Neural progenitor cell (in vitro differentiated cells): ENCODE measurements at places on chromosomes 3 and 15. TPM values are rescaled to one million over a fixed set of nuclear protein-coding genes. Genes with fewer than 3 reads are reported as not detected.

GRCh38 chr3:38283810-38284755 is 2.0 kb downstream of the SLC22A14 start:
- DNase-seq: no peak

GRCh38 chr3:104742044-104742443 is 624.7 kb upstream of the ALCAM start:
- no peak for DNase-seq

DNA sequence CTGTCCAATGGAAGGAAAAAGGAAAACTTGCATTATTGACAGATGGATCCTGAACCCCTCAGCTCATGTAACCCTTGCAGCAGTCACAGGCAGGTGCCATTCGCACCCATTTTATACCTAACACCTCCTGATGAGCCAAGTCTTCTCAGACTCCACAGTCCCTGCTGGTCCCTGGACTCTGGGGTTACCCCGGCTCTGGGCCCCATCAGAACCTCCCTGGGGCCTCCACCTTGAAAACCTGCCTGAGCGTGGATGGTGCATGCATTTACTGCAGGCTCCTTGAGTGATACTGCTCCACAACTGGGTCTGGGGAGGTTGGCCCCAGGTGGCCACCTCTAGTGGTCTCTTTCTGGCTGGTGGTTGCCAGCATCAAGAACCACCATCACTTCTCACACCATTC is 15.9 kb upstream of the DOCK3 start:
- DNase-seq: no peak

DNA sequence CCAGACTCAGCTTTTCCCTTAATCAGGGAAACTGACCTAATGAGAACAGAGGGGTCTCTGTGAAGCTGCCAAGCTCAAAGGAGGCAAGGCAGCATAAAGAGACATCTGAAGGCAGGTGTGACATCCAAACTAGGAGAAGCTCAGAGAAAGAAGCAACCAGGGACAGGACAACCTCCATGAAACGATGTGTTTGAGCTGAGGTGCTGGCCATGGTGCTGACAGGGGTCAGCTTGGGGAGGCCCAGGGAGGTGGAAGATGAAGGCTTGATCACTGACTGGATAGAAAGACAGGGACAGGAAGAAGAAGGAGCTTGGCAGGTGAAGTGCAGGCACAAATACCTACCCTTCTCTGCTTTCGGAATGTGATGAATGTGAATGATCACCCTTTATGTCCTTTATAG is 179.5 kb upstream of the NSMCE3 start:
- DNase-seq: peak; percentile 65

DNA sequence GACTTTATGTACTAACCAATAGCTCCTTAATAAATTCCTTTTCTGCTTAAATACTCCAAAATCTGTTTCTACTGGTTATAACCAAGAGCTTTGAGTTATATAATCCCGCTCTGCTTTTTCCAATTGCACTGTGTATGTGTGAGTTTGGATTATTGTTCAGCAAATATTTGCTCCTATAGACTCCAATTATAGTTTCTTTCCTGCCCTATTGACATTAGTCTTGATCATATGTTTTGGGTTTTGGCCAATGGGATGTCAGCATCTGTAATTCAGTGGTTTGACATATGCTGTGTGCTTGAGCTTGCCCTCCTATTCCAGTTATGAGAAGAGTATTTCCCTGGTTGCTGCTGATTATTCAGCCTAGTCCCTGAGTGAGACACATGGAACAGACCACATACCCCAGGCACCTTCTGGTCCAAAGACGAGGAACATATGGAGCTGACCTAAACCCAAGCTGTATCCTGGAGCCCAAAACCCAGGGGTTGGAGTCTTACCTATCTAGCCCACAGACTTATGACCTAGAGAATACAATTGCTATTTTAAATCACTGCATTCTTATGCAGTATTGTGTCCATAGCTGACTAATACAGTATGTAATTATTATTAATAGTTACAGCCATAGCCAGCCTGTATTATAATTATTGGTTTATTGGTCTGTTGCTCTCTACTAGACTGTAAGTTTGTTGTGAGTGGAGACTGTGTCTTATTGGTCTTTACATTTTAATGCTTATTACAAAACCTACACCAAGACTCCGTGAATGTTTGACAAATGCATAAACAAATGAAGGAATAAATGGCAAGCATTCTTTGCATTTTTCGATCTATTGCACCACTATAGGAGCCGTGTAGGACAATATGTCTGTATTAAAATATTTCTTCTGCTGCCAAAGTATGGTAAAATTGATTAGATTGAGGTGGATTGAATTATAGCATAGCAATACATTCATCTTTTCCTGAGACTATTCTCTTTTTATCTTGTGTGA is 11.7 kb upstream of the ZNF280D start:
- no peak for DNase-seq

DNA sequence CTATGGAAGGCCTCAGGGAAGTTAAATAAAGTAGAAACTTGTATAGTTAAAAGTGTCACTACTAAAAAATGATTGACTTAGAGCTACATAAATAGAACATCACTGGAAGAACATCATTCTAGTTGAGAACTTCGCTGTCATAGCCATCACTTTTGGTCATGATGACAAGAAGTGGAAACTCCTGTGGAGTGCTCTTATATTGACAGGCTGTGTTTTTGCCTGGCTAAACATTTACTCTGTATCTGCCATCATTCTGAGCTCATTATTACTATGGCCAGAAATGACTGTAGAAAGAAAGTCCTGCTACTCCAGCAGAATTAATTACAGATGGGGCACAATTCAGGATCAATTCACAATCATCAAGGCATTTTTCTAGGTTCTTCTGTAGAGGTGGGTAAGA is 165.1 kb upstream of the GOLIM4 start:
- no peak for DNase-seq

DNA sequence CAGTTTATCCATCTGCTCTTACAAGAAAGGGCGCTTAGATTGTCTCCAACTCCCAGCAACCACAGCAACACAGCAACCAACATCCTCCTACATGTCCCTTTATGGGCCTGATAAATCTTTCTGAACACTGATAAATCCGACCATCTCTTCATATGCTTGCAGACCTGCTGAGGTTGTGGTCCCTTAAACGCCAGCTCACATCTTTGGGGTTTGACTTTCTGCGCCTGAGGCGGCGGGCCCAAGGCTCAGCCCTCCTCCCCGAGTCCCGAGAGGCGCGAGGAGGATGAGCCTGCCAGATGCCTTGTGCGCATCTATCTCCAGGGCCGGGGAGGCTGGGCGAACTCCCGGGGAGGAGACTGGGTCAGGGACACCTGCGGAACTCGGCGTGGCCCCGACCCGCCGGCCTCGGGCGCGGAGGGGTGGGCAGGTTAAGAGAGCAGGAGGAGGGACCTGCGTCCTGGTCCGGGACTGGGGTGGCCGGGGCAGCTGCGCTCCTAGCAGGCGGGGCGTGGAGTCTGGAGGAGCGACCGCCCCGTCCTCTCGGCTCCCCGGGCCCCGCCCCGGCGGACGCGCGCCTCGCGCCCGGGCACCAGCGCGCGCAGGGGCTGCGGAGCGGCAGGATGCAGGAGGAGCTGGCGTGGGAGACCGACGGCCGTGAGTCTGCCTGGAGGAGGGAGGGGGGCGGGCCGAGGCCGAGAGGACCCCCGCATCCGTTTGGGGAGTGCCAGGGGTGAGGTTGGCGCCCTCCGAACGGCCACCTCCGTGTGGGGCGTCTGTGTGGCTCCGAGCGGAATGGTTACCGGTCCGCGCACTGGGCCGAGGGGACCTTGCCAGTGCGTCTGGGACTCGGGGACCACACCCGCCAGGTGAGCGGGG is at the start of gene ANKDD1A:
TSS of gene ANKDD1A (plus strand) at position 592 of the 876 bp plus-strand sequence. CDS start at position 621, 29 bp downstream.
- peak; percentile 91 for DNase-seq

GRCh38 chr15:59371458-59372351 is 966 bp downstream of the MYO1E start:
- DNase-seq: peak; percentile 66

- no peak for DNase-seq
Measured at GRCh38 chr15:52280326-52281084, 15.1 kb downstream of the MYO5C start.

The SPINT1 gene
- 12.0 and 13.7 TPM in 2 replicates for total RNA-seq

The MYZAP gene
- total RNA-seq: 0.09 TPM in 1 of 2 replicates, not detected in the other

The ZNF80 gene
- total RNA-seq: not detected in 2 replicates

The CPLX3 gene
- total RNA-seq: not detected in 2 replicates

The TAGLN3 gene
- total RNA-seq: 46.6 and 51.2 TPM in 2 replicates

The CMTM8 gene
- total RNA-seq: 2.1 and 8.1 TPM in 2 replicates

The AP3B2 gene
- 0.97 and 1.7 TPM in 2 replicates for total RNA-seq
